Retinal pigment epithelial cell (primary cell): ENCODE measurements at places on chromosomes 12 and 14.

DNA sequence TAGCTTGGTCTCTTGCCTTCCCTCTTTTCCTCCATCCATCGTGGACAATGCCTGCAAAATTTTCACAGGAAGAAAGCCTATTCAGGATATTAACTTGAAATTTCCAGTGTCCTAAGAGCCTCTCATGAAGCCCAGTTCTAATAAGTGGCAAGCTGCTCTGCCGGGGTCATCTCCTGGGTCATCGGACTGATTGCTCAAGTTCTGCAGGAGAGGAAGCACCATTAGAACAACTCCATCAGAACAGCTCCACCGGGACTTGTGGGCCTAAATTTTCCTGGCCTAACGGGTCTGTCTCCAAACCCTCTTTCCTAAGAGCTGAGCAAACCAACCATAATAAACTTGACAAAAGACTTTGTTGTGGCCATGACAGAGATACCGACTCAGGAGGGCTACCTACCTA is 13.9 kb downstream of the ERG28 start:
- DNase-seq, result no peak

GRCh38 chr14:61911574-61911973 is 149.4 kb downstream of the SNAPC1 start:
- DNase-seq, result no peak

GRCh38 chr14:77565289-77565993 is 51.0 kb downstream of the SPTLC2 start:
- DNase-seq, result no peak

DNA sequence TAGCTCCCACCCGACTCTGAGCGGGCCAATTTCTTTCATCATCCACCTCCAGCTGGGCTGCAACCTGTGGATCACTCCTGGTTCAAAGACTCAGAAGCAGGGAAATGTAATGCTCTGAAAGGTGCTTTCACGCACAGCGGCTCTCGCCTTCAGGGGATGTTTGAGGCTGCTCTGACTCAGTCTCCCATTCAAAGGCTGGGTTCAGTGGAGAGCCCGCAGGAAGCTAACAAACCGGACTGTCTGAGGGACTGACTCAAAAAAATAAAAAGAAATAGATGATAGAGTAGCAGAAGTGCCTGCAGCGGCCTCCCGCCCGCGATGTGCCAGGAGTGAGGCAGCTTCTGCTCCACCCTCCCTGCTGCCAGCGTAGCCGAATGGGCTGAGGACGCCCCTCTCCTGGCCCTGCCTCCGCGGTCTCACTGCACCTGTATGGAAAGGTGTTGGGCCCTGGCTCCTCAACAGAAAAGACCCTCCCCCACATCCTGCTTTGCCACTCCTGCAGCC is 98.0 kb downstream of the GCH1 start:
- DNase-seq, result no peak

GRCh38 chr12:110174373-110174996 is 50.3 kb downstream of the IFT81 start:
- no peak for DNase-seq

DNA sequence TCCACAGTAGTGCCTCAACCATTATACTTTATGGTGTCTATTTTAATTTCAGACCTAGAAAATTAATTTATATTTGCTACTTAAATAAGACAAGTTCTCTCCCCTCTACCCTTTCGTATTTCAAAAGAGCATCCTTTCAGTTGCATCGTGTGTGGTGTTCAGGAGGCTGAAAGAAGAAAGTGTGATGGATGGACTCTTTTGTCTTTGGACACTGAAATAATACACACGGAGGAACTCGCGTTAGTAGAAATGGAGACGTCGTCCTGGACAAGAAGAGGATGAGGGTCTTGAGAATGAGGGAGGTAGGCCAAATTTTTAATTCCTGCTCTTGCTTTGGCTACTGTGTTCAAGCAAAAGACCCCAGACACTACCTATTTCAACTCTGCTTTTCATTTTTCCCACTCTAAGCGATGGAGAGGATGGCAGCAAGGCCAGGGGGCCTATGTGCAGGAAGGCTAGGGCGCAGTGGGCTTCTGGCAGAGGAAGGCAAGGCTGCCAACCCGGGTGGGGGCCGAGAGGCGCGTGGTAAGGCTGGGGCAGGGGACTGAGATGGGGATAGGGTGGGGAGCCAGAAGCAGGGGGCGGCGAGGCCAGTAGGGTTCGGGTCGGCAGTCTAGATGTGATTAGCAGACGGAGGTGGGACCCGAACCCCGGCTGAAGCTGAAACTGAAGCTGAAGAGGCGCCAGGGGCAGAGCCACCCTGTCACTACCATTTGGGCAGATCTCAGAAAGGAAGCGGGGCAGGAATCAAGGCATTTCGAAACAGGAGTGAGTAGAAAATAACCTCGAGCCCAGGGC is 722 bp downstream of the TMED8 start:
- no peak for DNase-seq

GRCh38 chr12:50639721-50640120 is 124.2 kb upstream of the ATF1 start:
- DNase-seq, result no peak

DNA sequence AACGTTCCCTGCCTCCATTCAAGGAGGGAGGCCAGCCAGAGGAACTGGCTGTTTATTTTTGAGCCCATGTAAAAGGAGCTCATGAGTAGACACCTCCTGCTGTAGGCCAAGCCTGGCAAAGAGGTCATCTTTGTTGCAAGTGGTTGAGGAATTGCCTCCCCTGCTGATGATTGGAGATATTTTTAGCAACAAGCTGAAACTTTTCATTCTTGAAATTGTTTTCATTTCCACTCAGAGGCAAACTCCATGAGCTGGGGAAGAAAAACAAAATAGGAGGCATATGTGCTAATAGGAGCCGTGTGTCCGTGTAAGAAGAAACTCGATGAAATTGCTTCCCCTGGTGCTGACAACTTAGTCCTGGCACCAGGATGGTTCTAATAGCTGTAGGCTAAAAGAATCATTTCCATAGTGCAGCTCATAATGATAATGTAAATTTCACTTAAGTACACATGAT is 440.1 kb upstream of the FAR2 start:
- DNase-seq, result peak; percentile 27

- no peak for DNase-seq
Measured at GRCh38 chr12:65685514-65685913, 138.8 kb upstream of the HMGA2 start.
